RCC 7860 (cell line): ENCODE measurements at places on chromosomes 1 and 21.

DNA sequence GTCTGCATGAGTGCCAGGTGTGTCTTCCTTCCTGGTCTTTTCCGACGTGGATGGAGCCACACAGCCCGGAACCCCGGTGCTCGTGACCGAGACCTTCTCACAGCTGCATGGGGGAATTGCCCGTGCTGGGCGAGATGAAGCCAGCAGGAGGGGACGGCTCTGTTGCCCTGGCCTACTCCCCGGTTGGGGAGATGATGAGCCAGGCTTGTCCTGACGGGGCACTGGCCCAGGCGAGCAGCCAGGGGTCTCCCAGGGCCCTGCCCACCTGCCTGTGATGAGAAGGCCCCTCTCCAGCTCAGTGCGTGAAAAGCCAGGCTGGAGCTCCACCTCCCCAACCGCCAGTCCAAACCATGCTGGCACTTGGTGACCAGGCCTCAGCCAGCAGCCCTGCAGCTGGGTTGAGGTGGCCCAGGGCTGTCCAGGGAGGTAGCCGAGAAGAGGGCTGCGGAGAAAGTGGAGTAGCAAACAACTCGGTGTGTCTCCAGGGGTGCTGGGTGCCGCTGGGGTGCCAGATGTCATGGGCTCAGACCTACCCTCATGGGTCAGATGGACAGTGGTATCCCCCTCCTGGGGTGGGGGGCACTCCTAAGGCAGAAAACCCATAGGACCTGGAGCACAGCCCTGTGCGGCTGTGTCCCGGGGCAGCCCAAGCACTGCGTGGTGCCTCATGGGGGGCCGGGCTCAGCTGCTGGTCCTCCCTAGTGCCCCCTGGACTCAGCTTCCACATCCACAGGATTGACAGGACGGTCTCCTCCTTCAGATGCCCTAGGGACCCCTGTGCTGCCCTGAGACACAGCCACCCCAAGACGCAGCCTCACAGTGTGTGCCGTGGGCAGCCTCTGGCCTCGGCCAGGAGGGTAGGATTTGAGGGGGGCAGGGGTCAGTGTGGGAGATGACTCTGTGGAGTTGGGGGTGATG lies 26.1 kb downstream of the PRDM16 start:
- DNase-seq = no peak

DNA sequence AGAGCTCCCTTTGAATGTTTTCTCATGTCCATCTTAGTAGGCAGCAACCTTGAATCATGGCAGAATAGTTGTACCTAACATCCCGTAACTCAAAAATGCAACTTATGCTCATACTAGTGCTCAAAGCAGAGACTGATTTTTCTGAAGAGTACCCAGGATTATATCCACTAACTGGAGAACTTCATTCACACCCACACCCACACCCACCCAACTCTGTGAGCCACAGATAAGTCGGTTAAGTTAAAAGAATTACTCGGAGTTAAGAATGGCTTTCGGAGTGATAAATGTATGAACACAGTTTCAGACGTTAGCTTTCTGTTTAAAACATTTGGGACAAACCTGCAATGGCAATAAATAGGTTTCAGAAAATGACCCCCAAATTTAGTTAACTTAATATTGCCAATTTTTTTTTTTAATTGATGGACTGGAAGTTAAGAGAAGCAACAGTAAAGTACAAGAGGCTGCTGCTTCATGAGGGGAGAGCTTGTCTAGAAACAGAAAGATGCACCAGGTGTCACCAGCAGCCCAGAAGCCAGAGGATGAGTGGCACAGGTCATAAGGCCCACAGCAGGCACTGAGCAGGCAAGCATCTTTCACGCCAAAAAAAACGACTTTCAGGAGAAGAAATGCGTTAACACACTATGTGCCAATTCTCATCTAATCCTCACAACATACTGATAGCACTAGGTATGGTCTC lies 48.4 kb upstream of the C1orf198 start:
- no peak for DNase-seq

DNA sequence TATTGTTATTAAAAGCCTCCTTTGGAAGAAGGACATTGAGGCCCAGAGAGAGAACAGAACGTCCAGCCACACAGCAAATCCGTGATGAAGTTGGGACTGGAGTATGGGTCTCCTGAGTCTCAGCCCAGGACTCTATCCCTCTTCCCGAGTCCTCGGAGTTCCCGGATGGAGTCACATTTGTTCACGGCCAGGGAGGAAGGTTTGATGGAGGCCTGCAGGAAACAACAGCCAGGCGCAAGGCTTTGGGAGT lies 357 bp upstream of the TXLNA start:
- no peak for DNase-seq

DNA sequence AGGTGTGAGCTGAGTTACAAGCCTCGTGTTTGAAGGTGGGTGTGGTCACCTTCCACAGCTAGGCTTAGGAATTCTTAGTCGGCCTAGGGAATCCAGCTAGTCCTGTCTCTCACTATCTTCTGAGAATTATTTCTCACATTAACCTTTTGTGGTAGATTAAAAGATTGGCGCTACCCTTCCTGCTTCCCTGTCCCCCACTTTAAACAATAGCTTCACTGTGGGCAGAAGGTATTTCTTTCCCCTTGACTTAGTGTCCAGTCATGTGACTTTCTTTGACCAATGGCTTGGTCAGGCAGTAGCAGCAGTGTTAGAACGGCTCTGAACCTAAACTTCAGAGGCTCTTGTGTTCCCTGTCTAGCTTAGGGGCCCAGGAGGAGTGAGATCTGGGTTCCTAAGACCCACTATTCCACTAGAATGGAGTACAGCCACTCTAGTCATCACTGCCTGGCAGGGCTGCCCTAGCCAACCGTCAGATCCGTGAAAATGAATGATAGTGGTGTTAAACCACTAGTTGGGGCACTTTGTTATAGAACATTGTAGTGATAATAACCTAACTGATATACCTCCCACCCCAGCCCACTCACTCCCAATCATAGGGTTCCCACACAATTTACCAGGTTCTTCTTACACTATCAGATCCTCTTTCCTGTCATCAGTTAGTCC lies 13.9 kb upstream of the C1orf141 start:
- DNase-seq = no peak

DNA sequence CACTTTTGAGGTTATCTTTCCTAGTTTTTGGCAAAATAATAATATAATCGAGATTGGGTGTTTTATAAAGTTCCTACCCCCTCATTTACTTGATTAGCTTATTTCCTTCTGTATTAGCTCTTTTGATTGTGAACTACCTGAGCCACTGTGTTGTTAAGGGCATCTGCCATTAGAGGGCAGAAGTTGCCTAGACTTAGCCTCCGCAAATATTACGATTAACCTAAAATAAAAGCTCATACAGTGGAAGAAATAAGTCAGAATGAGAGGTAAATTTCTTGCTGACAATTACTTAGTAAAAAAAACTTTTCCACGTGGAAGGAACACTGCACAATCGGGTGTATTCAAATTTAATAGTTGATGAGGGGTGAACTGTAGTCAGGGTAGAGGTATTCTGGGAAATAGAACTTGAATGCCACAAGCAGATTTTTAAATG lies 2.3 kb downstream of the H3-3A start:
- DNase-seq = peak; percentile 37

DNA sequence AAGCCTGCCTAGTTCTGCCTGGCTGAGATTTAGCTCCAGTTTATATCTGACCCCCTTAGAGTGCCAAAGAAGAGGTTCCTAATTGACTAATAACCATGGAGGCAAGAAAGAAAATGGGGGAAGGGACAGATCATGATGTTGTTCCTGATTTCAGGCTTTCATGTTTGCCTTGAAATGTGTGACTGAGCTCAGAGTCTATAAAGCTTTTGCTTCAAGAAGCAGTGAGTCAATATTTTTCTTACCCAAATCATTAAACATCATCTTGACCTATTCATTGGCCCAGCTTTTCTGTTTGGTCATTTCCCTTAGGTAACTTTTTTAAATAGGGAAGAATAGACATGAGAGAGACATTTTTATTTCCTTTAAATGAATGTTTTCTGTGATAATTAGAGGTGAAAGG lies 55.9 kb downstream of the HHAT start:
- DNase-seq = peak; percentile 5
